ENCODE measurements at places on chromosomes 3 and 15. TPM values are rescaled to one million over a fixed set of nuclear protein-coding genes. Genes with fewer than 3 reads are reported as not detected.

FGF12 gene
- total RNA-seq: 1.4 TPM

HERC2 gene
- 42.8 TPM for total RNA-seq

MKRN3 gene
- 0.89 TPM for total RNA-seq

VILL gene
- 15.4 TPM for total RNA-seq

ISG20 gene
- 3.5 TPM for total RNA-seq

GP9 gene
- total RNA-seq: 0.49 TPM

KNL1 gene
- total RNA-seq: 11.8 TPM

ASB14 gene
- total RNA-seq: 0.10 TPM

NR1I2 gene
- total RNA-seq: 0.10 TPM

MEIS2 gene
- total RNA-seq: 25.5 TPM

CHRM5 gene
- total RNA-seq: not detected

CLDN11 gene
- 8.5 TPM for total RNA-seq

PPCDC gene
- total RNA-seq: 10.8 TPM

RLBP1 gene
- total RNA-seq: not detected

KIF15 gene
- 9.5 TPM for total RNA-seq

UROC1 gene
- not detected for total RNA-seq

MYLK gene
- total RNA-seq: 57.6 TPM

ZNF197 gene
- total RNA-seq: 22.1 TPM

ITIH4 gene
- total RNA-seq: 4.6 TPM

PCSK6 gene
- total RNA-seq: 20.9 TPM

LRTM1 gene
- 7.4 TPM for total RNA-seq

PLCL2 gene
- 18.6 TPM for total RNA-seq

ECE2 gene
- not detected for total RNA-seq

DISP2 gene
- 0.79 TPM for total RNA-seq

SLC22A14 gene
- total RNA-seq: 0.30 TPM

CTNNB1 gene
- total RNA-seq: 728 TPM

All from skin of body (tissue), 3 donors.